ENCODE measurements at places on chromosomes 16 and 17. TPM values are rescaled to one million over a fixed set of nuclear protein-coding genes. Genes with fewer than 3 reads are reported as not detected.

- no peak for DNase-seq
Measured at GRCh38 chr16:77822661-77823060, 34.3 kb downstream of the VAT1L start.

DNA sequence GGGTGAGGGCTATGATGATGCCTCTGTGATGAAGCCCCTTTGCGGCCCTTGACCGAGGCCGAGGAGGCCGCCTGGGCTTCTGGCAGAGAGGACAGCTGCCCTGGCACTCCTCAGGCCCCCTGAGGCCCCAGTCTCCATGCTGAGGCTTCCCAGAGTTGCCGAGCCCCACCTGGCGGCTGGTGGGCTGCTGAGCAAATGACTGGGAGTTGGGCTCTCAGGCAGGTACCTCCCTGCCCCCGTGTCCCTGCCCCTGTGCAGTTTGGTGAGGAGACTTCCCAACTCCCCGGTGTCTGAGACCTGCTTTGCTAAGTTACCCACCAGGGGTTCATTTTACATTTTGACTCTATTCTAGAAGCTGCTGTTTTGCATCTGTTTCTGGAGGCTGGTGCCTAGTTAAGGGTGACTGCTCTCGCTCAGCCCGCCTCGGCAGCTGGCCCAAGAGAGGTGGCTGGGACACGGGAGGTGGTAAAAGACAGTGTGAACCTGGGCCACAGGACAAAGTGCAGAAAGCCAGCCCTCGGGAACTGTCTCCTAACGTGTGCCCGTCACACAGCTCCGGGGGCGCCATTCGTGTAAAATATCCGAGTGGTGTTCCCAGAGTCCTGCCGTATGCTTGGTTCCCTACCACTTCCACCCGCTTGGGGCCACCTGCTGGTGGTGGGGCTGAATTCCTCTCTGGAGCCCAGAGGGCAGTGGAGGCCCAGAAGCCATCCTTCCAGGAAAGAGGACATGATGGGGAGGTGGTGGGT lies 134.5 kb downstream of the RAB11FIP4 start:
- peak; percentile 47 for DNase-seq

Gene PRSS33
- not detected for total RNA-seq

Gene KRTAP3-2
- not detected for total RNA-seq

Gene KRT33A
- not detected for total RNA-seq

Gene CEP131
- 5.2 TPM for total RNA-seq

Gene JPH3
- 0.72 TPM for total RNA-seq

DNA sequence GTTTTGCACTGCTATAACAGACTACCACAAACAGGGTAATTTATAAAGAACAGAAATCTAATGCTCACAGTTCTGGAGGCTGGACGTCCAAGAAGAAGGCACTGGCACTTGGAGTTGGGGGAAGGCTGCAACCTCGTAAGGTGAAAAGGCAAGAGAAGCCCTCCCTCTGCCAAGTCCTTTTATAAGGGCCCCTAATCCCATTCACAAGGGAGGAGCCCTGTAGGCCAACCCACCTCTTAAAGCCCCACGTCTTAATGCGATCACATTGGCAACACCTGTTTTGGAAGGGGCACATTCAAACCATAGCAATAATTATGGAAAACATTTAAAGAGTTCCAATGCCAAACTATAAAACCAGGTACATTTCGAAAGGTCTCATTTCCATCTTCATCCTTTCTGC lies 5.2 kb downstream of the PKD1L3 start:
- no peak for DNase-seq

Gene CA7
- not detected for total RNA-seq

Gene NUDT16L1
- 7.8 TPM for total RNA-seq

GRCh38 chr16:11689031-11689840 lies 21.0 kb downstream of the SNN start:
- no peak for DNase-seq

Gene PLXDC1
- total RNA-seq = 0.10 TPM

Gene CCDC200
- total RNA-seq = not detected

DNA sequence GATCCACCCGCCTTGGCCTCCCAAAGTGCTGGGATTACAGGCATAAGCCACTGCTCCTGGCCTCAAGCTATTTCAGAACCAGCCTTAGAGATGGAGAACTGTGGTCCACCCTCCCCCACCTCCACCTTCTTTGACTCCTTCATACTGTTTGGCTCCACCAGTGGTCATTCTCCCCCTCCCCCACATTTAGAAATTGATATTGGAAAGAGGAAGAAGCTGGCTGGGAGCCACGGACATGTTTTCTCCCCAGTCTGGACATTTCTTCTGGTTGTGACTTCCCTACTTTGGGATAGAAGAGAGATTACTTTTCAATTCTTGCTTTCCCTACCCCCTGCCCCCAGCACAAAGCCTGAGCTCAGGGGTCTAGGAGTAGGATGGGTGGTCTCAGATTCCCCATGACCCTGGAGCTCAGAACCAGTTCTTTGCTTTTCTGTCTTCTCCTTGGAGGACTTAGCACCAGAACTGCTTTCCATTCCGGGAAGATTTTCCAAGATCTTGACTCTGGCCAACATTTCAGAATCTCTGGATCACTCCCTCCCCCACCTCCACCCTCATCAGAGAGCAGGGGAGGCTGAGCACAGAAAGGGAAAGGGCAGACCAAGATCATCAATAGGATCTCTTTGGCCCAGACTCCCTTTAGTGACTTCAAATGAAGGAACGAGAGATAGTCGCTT lies 16.3 kb downstream of the CAVIN1 start:
- DNase-seq = no peak

DNA sequence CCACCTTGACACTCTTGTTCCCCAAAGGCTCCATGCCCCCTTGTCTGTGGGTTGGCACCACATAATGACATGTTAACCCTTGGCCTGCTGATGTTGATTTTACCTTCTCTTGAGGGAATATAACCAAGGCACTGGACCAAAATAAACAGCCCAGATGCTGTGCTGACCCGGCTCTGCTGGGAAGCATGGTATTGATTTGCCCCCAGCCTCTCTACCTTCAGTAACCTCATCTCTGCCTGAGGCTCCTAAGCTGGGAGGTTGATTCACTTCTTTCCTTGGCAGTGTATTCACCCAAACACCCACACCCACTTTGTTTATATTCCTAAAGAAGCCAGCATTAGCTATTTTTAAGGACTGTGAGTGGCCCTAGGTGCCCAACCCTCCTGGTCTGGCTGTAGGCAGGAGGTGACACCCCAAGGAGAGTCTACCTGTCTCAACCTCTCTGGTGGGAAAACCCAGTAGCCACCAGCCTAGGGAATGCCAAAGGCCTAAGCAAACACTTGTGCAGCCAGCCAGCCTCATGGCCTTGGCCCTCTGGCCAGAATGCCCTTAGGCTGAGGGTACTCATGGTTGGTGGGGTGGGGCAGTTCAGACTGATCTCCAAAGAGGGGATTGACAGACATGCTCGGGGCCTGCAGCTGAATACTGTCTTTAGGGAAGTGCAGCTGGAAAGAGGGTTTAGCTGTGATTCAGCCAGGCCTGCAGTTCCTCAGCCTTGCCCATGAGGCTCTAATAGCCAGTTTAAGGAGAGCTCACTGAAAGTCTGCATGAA lies 42.7 kb downstream of the GNAO1 start:
- DNase-seq = no peak

- DNase-seq = no peak
Measured at GRCh38 chr16:67539691-67540635, 11.3 kb downstream of the RIPOR1 start.

Measured in NCI-H460 (cell line).